ENCODE measurements at places on chromosomes 4 and X.
A peak's percentile ranks its signal among the peaks of the same experiment; 100 is the strongest.

- DNase-seq = no peak
Measured at GRCh38 chr4:169188204-169188603, 82.6 kb downstream of the SH3RF1 start.

GRCh38 chrX:120604361-120604782, 471 bp downstream of the MCTS1 start:
- DNase-seq = peak; percentile 41

DNA sequence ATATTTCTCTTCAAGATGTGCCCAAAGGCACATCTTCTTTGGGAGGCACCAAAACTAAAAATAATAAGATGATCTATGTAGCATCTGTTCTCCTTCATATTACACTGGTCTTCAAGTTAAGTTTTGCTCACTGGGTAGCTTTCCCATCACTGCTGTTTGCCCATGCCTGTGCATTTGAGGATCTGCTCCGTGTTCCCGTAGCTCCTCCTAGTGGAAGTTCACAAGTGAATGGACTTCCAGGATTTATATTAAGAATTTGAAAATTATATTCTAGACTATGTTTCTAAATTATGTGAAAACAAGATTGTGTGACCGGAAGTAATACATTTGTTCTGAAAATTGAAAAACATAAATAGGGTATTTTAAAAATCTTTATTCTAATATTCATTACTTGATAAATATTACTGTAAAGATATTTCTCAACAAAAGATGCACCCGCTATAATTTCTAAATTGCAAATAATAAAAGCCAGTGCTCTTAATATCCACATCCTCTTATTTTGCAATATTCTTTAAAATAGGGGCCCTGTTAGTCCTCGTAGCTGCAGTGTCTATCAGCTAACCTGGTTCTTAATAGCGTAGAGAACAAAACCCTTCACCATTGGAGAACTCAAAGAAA, 147.7 kb downstream of the RBM46 start:
- no peak for DNase-seq

DNA sequence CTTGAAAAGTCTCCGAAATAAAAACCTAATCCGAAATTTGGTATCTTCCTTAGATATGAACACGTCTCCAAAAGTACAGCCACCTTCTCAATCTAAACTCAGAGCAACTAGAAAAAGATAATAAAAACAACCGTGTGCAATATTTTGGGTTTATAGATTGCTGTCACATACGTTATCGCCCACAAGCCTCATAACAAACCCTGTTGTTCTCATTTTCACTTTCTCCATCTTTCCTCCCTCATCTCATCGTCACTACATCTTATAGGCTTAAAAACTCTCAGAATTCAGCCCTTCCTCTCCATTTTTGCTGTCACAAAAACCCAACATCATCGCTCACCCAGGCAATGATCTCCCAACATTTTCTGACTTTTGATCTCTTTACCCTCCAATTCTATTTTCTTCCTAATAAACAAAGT, 448 bp upstream of the SCFD2 start:
- DNase-seq = no peak

GRCh38 chr4:23853986-23854660, 35.7 kb downstream of the PPARGC1A start:
- no peak for DNase-seq

DNA sequence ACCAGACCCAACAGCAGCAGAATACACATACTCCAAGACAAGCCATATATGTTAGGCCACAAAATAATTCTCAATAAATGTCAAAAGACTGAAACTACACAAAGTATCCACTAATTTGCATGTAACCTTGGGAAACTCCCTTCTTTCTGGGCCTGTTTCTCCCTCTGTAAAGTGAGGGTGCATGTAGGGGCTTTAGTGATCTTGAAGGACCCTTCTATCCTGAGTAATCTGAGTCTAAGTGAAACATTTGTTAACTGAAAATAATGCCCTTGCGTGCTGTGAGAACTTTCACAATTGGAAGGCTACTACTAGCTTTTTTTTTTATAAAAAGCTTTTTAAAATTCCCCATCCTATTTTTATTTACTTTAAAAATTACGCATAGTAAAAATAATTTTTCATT, 125.2 kb downstream of the NEXMIF start:
- DNase-seq = no peak

GRCh38 chr4:20816287-20816686, 116.0 kb downstream of the PACRGL start:
- DNase-seq = no peak

DNA sequence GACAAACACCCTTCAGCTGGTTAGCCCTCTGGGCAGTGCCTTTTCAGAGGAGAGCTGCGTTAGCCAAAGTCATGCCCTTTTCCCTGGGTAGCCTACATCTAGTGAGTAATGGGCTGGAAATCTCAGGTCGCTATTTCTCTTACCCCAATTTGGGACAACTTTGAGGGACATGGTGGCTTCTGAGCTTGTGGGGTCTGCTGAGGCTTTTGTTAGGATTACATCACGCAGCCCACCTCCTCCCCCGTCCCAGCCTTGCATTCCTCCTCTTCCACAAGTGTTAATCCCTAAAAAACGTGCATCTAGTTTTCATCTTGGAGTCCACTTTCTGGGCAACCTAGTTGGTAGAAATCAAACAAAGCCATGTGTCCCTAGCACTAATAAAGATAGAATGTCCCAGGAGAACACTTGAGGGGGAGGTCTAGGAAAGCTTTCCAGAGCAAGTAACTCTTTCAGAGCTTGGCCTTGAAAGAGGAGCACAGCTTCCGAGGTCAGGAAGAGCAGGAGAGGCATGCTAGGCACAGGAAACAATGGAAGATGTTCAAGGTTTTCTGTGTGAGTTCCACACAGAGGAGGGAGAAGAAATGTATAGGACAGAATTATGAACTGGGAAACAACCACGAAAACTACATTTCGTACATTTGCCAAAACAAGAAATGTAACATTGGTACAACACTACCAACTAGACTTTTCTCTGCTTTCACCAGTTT, 2.8 kb downstream of the MRFAP1 start:
- DNase-seq = no peak

DNA sequence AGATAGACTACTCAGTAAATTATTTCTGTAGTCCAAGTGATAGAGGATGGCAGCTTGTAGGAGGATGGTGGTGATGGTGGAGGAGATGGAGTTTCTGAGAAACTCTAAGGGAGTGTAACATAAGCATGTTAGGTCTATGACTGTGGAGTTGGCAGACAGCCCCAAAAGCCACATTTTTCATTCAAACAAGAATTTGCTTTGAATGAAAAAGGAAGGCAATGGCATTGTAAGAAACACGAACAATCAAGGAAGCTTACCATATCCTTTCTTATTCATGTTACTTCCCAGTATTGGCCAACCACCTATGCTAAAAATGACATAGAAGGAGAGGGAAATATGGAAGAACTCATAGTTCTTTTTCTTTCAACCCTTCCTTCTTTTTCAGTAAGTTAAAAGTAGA, 18.7 kb upstream of the SEC24B start:
- DNase-seq = no peak

- DNase-seq = peak; percentile 31
Measured at GRCh38 chr4:77815636-77816035, 3.5 kb downstream of the CNOT6L start.

DNA sequence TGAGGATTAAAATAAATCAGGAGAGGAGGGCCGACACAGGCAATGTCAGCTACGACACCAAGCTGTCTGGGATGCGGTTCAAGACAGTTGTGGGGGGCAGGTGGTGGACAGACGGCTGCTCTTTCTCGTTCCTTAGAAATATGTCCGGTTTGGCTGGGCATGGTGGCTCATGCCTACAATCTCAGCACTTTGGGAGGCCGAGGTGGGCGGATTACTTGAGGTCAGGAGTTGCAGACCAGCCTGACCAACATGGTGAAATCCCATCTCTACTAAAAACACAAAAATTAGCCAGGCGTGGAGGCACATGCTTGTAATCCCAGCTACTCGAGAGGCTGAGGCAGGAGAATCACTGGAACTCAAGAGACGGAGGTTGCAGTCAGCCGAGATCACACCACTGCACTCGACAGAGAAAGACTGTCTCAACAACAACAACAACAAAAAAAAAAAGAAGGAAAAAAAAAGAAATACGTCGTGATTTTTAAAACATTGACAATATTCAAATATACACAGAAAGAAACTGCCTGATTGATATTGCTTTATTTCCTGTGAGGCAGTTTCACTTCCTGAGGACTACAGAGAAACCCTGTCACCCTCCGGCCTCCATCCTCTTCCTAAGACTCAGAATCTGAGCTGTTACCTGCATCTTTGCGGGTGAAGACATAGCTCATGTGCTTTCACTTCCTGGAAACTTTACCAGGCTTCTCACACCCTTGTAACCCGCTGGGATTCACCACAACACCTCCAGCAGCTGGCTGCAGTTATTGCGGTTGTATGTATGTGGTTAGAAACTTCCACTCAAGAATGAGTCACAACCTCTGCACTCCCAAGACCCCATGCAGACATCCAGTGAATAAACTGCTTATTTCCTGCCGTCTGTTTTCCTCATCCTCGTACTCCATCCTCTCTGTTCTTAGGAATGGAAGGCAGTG, 63.8 kb upstream of the STS start:
- DNase-seq = peak; percentile 53

DNA sequence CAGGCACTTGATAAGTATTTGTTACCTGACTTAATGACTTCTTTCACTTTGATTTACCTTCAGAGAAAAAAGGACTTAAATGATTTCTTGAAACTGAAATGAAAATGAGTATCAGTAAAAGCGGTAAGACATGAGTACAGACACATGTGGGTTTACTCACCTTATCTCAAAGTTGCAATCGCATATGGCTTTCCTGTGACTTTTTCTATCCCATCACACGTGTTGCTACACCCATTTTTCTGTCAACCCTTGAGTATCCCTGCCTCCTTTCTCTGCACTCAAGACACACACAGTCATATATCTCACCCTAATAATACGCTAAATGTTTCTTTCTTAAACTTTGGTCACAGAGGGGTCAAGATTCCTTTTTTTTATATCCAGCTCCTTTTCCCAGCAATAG, 11.0 kb upstream of the ARHGEF38 start:
- no peak for DNase-seq

- DNase-seq = peak; percentile 77
Measured at GRCh38 chr4:155953151-155954117, at the start of gene CTSO. Gene CTSO, minus strand, starts transcription at chr4:155953866. Its CDS starts 19 bp downstream, at chr4:155953847.

DNA sequence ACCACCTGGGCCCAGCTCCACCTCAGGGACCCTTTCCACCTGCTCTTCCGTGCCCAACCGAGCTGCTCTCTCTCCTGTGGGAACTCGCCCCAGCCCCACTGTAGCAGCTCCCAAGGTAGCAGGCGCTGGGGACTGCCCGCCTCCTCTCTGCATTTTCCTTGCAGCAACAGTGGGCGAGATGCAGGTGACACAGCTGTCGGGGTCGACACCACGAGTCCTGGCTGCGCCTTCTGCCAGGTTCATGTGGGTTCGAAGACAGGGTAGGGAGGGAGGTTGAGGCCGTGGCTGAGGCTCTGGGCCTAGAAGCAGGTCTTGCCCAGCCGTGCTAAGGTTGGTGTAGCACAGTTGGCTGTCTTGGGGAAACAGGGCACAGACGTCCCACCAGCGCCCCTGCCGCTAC, 245.2 kb upstream of the FSTL5 start:
- no peak for DNase-seq

GRCh38 chr4:82275431-82276331, 98.1 kb downstream of the HNRNPD start:
- DNase-seq = no peak

Measured in CD4-positive, alpha-beta T cell treated with Interleukin-1 beta for 1 hour (primary cell).